Naive B cell (primary cell): ENCODE measurements at places on chromosomes 7 and 10. TPM values are rescaled to one million over a fixed set of nuclear protein-coding genes. Genes with fewer than 3 reads are reported as not detected.
A peak's percentile ranks its signal among the peaks of the same experiment; 100 is the strongest.

- no peak for DNase-seq
Observed at GRCh38 chr7:19364950-19365349, 219.7 kb upstream of the FERD3L start.

GRCh38 chr7:38179776-38180226 is 1.8 kb downstream of the STARD3NL start:
- DNase-seq = no peak

DNA sequence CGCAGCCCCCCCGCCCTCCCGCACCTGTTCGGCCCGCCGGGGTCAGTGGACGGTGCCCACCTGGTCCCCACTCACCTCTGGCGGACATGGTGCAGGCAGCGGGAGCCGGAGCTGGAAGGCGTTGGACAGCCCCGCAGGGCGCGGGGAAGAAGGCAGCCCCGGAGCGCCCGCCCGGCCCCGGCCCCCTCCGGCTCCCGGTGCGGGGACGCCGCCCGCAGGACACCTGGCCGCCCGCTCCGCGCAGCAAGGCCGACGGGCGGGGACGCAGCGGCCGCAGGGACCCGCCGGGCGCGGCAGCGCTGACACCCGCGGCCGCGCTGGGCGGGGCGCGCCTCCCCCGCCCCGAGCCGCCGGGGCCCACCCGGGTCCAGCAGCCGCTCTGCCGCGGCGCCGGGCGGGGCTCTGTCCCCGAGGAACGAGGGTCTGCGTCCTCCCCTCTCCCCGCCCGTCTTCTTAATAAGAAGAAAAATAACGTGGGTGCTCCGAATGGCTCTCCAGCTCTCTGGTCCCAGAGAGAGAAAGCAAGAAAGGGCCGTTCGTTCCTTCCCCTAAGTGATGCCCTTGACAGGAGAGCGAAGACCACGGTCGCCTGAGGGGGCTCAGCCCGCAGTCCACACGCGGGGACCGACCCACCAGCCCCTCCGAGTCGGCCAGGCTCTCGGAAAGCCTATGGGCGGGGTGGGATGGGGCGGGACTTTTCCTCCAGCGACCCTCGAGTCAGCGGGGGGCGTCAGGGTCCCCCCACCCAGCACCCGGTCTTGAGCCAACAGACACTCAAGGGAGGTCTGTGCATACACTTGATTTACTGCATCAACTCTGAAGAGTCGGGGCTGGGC is 53.4 kb upstream of the FHIP2A start:
- peak; percentile 7 for DNase-seq

- DNase-seq = no peak
Observed at GRCh38 chr7:13198727-13199126, 511.3 kb downstream of the ARL4A start.

- DNase-seq = no peak
Observed at GRCh38 chr10:52483587-52483986, 169.5 kb downstream of the DKK1 start.

DNA sequence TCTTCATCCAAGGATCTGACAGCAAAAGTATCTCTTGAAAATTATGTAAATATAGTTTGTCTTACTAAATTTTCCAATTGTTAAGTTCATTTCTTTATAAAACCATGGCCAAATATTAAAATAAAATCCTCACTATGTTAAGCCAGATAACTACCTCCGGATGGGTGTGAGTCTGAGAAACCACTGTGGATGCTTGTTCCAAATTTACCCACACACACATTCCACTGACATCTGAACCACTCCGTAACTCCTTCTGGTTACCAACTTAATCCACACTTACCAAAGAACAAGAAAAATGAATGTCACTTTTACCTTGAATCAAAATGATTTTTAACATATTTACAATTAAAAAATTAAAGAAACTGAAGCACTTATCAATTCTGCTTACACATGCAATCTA is 19.7 kb downstream of the CYTH3 start:
- DNase-seq = no peak

GRCh38 chr7:38311329-38311937 is 38.0 kb upstream of the TARP start:
- DNase-seq = no peak

DNA sequence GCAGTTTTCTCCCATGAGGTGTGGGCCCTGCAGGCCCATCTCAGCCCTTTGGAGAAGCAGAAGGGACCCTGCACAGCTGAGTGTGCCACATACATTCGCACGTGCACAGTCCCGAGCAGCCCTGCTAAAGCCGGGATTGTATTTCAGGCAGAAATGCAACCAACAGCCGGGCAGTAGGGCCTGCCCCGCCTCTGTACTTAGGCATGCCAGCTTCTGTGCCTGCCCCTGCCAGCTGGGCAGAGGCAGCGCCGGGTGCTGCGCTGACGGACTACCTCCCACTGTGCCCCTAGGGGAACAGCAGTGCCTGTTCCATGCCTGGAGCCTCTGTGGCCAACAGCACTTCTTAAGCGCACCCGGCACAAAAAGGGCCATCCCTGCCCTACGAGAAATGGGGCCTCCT is 170.3 kb downstream of the NEURL1 start:
- DNase-seq = no peak

GRCh38 chr7:73824986-73825385 is 5.8 kb upstream of the CLDN4 start:
- no peak for DNase-seq

- DNase-seq = no peak
Observed at GRCh38 chr7:30929686-30930085, 18.0 kb downstream of the AQP1 start.

- no peak for DNase-seq
Observed at GRCh38 chr10:31819391-31819820, 109.2 kb downstream of the ARHGAP12 start.

DNA sequence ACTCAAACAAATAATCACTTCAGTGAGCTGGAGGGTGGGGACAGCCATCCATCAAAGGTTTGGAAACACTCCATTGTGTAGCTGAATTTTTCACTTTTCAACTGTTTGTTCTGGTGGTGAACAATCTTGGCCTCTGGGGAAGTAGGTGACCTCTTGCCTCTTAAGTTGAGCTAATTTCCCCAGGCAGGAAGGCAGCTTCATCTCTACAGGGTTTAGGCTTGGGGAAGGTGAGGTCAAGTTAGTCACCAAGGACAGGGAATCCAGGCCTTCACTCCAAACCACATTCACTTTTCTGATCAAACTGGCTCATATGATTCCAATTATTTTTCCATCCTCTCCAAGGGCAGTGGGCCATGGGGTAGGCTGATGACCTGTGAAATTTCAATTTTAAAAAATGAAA is 138.3 kb upstream of the HABP2 start:
- no peak for DNase-seq

DNA sequence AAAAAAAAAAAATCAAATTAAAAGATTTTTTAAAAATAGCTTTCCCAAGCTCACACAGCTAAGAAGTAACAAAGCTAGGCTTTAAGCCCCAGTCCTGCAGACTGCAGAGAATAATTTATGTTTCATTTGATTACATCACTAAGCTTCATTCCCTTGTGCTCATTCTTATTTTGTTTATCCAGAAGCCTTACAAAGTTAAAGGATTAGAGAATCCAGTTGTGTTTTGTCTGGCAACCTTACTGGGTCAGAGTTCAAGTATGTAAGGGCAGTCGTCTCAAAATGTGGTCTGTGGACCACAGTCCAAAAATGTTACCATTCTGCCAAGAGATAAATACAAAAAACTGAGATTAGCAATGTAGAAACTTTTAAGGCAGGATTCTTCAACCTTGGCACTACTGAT is 32.1 kb upstream of the EZH2 start:
- no peak for DNase-seq

DNA sequence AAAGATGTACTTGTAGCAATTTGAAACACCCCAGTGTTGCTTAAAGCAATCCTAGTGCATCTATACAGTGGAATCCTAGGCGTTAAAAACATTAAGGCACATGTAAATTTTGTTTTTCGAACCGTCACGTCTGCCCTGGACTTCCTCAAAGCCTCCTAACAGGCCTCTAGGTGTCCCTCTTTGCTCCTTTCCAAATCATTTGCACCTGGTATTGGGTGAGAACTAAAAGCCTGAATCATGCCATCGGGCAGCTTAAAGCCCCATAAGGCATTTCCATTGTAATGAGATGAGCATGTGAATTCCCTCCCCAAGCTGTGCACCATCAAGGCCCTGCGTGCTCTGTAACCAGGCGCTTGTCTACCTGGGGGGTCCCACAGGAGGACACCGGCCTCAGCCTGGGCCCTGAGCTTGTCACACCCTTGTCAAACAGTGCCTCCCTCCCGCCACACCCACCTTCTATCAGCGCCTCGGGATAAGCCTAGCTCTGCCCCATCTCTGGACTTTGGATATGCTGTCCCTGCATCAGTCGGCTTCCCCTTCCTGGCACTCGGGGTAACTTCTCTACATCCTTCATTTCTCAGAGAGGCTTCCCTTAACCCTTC is 89.2 kb downstream of the WDR11 start:
- DNase-seq = no peak

- DNase-seq = no peak
Observed at GRCh38 chr7:39721919-39722597, 98.7 kb downstream of the RALA start.

DNA sequence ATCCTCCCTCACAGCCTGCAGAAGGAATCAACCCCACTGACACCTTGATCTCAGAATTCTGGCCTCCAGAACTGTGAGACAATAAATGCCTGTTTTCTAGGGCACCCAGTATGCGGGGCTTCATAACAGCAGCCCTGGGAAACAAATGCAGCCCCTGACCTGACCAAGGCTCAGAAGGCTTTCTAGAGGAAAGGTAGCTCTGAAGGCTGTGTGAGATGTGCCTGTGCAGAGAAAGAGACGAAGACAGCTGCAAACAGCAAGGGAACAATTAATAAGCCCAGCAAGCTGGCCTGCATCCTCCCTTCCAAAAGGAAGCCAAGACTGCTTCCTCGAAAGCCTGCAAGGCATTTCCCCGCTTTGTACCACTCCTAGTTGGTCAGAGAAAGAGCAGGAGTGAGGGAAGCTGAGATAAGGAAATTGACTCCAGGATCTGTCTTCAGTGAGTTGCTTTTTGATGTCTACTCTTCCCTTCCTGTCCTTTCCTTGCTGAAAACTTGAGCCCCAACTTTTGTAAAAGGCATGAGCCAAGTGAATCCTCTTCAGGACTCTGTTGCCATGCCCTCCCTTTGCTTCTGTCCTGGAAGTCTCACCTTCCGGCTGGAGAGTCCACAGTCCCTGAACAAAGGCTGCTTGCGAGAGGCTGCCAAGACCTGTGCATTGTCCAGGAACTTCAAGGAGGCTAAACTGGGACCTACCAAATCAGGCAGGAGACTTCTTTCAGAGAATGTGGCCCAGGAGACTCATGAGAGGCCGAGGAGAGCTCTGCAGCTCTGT is 71.2 kb upstream of the ARID5B start:
- DNase-seq = no peak

DNA sequence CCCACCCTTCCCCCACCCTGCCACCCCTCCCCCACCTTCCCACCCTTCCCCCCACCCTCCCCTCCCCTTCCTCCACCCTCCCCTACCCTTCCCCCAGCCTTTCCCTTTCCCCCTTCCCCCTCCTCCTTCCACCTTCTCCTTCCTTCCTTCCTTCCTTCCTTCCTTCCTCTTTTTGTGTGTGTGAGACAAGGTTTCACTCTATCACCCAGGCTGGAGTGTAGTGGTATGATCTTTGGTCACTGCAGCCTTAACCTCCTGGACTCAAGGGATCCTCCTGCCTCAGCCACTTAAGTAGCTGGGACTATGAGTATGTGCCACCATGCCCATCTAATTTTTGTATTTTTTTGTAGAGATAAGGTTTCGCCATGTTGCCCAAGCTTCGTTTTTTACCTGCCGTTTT is 35.2 kb downstream of the CYP17A1 start:
- DNase-seq = no peak

DNA sequence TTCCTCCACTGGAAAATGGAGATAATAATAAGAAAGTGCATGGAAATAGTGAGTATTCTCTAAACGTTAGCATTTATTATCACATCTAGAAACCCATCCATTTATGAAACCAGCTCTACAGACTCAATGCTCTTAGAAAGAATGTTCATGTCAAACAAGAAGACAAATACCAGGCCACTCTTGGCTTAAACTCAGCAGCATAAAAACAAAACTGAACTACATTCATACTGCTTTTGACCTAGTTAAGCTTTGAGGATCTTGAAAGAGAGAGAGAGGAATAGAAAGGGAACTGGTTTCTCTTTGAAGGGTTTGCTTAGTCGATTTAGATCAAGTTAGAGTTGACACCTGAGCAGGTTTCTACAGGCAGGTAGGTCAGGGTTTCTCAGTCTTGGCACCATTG is 332.9 kb upstream of the PRKCQ start:
- DNase-seq = no peak

DNA sequence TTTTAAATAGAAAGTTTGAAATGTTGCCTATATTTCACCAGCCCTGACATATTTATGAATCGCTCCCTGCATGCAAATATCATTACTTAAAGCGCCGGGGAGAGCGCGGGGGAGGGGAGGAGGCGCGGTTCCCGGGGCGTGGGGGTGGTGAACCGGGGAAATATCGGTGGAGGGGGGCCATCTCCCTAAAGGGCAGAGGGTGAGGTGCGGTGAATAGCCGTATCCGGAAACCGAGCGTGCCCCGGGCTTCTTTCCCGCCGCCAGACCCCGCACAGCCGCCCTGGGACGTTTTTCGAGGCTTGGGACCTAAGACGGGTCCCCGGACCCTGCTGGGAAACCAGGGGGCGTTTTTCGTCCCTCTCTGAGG is 6.9 kb upstream of the ZNF503 start:
- no peak for DNase-seq

DNA sequence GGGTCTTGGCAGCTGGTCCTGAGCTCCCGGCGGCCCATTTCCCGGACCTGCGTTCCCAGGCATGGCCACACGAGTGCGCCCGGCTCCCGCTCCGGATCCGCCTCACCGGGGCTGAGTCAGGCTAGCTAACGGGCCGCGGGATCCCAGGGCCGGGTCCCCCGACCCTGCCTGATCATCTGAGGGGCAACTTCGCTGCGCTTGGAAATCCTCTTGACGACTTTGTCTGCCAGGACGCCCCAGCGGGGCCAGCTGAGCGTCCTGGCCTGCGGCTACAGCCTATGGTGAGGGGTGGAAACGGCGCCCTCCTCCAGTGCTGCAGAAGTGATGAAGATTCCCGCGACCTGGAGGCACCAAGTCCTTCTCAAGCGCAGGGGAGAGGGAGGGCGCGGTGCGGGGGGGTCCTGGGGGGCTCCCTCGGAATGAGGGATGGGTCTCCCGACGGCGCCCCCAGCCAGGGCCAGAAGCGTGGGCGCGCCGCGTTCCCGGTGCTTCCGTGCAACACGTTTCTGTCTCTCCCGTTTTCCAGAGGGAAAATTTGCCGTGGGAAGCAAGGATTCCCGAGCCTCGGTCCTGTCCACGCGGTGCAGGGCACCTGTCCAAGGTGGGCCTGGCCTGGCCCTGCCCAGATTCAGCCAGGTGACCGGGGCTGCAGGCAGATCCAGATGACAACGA is 212.4 kb downstream of the CCSER2 start:
- peak; percentile 31 for DNase-seq

- no peak for DNase-seq
Observed at GRCh38 chr10:127492607-127493250, 56.4 kb upstream of the NPS start.

GRCh38 chr7:86768394-86768793 is 124.7 kb downstream of the GRM3 start:
- DNase-seq = no peak

MBL2 gene
- polyA plus RNA-seq = not detected

CALHM1 gene
- polyA plus RNA-seq = not detected

NEBL gene
- not detected for polyA plus RNA-seq

SDK1 gene
- not detected for polyA plus RNA-seq

ANK3 gene
- polyA plus RNA-seq = 2.5 TPM

ACBD7 gene
- polyA plus RNA-seq = not detected

GIMAP5 gene
- 2.5 TPM for polyA plus RNA-seq

ZNF503 gene
- polyA plus RNA-seq = not detected

LRGUK gene
- not detected for polyA plus RNA-seq

HILPDA gene
- polyA plus RNA-seq = 13.1 TPM

GPRIN2 gene
- polyA plus RNA-seq = not detected

NANOS1 gene
- not detected for polyA plus RNA-seq

TIMM23B gene
- polyA plus RNA-seq = 16.0 TPM

CALCR gene
- not detected for polyA plus RNA-seq

AKR1C8 gene
- not detected for polyA plus RNA-seq
